ENCODE measurements at places on chromosomes 2 and 18.

GRCh38 chr18:79476918-79477571 is 81.3 kb downstream of the NFATC1 start:
- no peak for DNase-seq

DNA sequence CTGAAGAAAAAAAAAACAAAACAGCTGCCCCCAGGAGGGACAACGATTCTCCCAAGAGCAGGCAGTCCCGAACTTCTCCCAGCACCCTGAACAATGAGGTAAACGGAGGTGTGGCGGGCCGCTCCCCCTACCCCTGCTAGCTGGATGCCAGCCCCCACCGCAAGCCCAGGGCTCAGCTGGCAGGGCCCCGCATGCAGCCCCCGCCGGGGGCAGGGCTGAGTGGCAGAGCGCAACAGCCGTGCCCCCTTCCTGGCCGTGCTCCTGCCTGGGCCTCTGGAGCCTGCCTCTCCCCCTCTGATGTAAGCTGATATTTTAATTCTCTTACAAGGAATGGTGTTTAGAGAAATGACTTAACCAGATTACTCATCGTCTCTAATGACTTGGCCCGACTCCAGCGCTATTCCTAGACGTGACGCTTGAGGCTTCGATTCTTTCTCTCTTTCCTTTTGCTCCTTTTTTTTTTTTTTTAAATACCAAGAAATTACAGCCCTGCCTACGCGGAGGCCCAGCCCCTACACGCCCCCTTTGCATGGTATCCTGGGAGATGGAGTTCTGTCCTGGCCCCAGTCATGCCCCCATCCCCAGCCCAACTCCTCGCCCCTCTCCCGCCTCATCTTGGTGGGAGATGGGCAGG is 4.6 kb upstream of the ARID5A start:
- peak; percentile 67 for DNase-seq

DNA sequence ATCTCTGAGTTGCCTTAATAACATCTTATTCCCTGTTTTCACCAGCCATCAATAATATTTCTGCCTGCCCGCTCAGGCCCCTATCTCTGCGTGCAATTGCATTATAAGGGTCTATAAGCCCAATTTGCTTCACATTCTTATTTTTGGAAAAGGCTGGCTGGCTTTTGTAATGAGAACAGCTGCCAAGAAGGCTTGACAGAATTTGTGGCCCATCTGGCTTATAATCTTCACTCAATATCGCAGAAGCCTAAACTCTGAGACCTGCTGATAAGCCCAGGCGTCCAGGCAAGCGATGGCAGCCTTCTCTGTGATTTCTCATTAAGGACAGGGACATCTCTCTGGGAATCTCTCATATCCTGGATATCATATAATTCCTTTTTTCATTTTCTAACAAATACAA is 1618.6 kb upstream of the CELF4 start:
- no peak for DNase-seq

GRCh38 chr18:58792086-58792485 is 72.6 kb upstream of the ZNF532 start:
- DNase-seq = no peak

DNA sequence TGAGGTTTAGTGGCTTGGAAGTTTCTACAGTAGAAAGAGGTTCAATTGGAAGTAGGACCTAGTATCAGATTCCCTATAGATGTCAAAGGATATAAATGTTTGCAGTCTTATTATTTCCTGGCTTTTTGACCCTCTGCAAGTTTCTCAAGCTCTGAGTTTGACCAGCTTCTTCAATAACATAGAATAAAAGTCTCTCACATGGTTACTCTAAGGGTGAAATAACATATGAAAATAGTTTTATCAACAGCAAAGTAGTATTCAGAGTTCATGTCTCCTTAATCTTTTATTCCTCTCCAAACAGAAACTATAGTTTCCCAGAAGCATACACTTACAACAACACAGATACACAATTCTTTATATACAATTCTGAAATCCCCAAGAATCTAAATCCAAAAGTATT is 132.9 kb upstream of the RND3 start:
- no peak for DNase-seq

DNA sequence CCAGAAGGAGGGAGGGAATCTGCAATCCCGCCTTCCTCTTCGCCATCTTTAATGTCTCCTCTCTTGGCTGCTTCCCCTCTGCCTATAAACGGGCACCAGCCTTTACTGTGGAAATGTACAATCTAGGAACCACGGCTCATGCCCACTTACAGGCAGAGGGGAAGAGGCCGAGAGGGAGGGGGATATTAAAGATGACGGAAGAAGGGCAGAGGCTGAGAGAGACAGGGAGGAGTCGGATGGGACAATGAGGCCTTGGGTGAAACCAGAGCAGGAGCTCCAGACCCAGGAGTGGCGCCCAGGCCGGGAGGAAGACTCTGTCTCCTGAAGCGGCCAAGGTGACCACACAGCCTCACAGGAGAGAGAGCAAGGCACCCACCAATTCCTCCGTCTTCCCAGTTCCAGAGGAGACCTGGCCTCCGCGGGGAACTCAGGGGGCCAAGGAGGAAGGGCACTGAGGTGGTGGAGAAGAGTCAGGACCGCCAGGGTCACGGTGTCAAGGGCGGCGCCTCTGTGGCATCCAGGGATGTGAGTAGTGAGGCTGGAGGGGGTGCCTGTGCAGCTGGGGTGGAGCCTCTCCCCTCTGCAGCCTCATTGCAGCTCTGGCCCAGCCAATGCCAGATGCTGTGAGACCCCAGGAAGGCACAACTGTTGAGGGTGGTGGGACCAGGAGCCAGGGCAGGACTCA is 67.8 kb downstream of the CIB4 start:
- no peak for DNase-seq

GRCh38 chr2:12716032-12716281 is 779 bp upstream of the TRIB2 start:
- DNase-seq = peak; percentile 72

DNA sequence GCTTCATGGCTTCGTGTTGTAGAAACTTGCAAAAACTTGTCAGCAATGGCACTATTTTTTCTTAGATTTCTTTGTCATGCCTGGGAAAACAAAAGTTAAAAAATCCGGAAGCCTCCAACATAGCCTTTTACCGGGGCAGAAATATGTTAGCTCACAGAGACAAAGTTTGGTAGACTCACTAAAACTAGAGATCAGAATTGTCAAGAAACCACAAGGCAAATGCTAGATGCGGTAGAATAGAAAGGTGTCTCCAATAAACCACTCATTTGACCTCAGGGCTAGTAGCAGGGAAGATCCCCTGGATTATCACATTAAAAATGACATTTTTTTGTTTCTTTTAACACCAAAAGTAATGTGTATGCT is 405 bp downstream of the CASP10 start:
- no peak for DNase-seq

DNA sequence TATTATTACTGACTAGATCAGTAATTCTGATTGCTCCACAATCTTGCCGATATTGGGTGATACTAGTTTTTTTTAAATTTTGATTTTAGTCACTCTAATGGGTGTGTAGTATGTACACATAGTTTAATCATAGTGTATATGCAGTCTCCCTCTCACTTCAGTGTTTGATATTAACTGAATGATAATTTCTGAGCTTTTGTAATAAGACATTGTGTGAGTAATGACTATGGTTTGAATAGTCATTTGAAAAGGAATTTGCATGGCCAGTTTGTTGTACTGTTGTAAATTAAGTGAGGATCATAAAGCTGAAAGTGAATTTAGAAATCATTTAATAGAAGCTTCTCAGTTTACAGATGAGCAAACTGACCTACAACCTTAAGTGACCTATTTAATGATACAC is 33.4 kb downstream of the USP14 start:
- no peak for DNase-seq

DNA sequence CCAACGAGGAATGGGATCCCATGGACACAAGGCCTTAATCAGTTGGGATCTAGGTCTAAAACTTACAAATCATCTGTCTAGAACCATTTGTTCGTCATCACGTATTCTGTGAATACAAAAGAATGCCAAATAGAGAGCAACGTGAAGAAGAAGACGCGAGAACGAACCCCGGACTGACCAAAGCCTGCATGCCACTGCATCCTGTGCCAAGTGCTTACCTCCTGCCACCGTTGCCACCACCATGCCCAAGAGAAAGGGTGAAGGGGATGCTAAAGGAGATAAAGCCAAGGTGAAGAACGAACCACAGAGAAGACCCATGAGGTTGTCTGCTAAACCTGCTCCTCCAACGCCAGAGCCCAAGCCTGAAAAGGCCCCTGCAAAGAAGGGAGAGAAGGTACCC is 30.2 kb downstream of the ITSN2 start:
- DNase-seq = no peak

Measured in NCI-H510A treated with DMSO at 0.1 percent for 48 hours (cell line).